T47D (cell line): ENCODE measurements at places on chromosomes 13 and 19.

DNA sequence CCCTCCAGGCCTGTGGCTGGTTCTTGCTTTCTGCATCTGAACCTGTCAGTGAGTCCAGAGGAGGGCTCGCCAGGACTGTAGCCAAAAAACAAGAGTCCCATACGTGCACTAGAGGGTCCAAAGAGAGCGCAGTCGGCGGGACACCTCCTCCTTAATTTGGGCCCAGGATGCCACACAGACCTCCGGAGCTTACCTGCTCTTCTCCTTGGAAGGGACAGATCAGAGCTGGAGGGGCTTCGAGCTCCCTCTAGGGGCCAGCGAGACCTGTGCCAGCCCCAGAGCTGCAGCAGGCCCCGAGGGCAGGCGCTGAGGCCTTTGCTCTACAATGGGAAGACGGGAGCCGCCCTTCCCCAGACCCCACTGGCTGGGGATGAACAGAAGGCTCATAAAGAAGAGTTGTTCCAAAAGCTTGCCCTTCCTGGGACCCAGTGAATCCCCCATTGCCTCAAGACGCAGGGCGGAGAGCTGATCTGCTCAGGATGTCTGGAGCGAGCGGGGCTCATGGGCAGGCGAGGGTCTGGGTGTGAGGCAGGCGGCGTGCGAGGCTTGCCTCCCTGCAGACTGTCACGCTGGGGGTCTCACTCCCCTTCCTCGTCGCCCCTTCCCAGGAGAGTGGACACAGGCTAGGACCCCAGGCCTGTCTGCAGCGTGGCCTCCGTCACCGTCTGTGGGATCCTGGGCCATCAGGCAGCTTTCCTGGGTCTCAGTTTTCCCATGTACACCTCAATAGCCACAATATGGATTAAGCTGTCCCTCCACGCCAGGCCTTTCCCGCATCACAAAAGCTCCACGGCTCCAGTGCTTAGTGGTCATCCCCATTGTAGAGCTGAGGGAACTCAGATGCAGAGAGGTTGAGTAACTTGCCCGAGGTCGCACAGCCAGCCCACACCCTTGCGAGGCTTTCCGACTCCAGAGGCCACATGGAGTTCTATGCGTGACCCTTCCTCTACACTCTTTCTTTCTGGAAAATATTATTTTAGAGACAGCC is 46.9 kb upstream of the VSTM2B start:
- peak; percentile 30 for DNase-seq

DNA sequence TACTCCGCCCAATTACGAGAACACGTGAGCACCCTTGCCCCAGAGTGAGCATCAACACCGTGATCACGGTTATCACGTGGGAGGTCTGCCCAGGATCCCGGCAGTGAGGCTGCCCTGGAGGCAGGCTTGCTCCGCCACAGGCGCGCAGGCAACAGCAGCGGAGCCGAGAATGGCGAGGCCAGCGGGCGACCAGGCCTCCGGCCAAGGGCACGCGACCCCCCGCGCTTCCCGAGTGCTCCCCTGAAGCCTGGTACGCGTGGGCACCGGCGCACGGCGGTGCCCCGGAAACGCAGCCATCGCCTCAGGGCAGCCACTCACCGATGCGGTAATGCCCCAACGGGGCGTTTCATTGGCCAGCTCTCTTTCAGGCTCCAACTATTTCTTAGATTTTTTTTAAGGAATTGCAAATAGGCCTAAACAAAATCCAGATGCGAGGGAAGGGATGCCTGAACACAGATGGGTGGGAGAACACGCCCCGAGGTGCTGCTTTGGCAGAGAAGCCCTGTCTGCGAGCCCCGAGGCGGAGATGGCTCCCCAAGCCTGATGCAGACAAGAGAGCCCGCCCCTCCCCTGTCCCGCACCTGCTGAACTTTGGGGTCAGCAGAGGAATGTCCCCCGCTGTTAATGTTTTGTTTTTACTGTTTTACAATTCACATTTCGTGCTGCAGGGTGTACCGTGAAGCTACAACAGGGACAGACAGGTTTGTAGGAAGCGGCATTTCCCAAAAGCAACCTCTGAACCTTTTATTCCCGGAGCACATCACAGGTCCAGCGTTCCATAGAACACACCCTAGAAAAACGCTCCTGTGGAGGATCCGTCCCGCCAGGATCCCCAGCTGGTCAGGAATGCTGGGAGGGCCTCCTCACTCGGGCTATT is 132.7 kb downstream of the ZDHHC20 start:
- no peak for DNase-seq

DNA sequence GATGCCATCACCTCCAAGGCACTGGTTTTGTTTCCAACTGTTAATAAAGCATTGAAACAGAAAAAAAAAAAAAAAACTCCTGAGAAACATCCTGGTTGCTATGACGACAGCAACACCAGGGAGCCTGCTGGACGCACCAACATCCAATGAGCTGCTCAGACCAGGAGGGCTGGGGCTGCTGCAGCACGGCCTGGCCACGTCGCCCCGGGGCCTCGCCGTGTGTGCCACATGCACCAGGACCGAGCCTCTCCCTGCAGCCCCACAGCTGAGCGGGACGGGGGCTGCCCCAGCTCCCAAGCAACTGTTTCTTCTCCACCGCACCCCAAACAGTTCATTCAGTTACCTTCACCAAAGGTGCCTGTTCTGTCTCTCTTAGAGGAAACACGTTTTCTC is 54.5 kb downstream of the RASA3 start:
- no peak for DNase-seq

DNA sequence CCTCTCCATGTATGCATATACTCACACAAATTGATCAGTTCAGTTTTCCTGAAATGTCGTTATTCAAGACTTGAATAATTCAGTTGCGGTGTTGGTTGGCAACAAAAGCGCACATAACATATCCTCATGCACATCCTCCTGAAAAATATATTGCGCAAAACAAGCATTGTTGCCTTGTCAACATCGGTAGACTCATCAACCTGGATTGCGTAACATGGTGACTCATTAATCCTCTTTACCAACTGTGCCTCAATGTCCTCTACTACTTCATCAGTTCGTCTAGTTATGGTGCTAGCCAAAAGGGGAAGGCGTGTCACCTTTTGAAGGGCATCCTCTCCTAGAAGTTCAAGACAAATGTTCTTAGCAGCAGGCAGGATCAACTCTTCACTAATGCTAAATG is 357.7 kb downstream of the LMO7 start:
- DNase-seq: peak; percentile 9

GRCh38 chr13:23146006-23146405 is 34.8 kb upstream of the SGCG start:
- DNase-seq: no peak

- DNase-seq: no peak
Measured at GRCh38 chr13:47846886-47847285, 154.2 kb downstream of the SUCLA2 start.

DNA sequence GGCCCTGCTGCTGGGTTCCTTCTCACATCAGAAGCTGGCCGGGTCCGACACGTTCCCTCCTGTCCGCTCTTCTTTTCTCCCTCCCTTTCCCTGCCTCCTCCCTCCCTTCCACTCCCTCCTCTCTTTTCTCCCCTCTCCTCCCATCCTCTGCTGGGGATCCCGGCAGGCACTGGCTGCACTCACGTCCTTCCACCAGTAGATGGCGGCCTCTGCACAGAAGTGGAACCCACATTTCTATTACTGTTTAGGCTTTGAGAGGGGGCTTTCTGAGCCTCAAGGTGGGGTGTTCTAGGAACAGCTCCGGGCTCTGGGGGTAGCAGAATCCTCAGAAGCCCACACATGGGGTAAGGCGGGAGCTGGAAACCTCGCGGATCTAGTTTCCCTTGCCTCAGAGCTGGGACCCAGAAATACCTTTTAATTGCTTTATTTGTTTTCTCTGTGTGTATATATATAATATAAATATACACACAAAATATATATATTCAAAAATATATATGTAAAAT is 294.2 kb downstream of the ZNF536 start:
- DNase-seq: no peak

DNA sequence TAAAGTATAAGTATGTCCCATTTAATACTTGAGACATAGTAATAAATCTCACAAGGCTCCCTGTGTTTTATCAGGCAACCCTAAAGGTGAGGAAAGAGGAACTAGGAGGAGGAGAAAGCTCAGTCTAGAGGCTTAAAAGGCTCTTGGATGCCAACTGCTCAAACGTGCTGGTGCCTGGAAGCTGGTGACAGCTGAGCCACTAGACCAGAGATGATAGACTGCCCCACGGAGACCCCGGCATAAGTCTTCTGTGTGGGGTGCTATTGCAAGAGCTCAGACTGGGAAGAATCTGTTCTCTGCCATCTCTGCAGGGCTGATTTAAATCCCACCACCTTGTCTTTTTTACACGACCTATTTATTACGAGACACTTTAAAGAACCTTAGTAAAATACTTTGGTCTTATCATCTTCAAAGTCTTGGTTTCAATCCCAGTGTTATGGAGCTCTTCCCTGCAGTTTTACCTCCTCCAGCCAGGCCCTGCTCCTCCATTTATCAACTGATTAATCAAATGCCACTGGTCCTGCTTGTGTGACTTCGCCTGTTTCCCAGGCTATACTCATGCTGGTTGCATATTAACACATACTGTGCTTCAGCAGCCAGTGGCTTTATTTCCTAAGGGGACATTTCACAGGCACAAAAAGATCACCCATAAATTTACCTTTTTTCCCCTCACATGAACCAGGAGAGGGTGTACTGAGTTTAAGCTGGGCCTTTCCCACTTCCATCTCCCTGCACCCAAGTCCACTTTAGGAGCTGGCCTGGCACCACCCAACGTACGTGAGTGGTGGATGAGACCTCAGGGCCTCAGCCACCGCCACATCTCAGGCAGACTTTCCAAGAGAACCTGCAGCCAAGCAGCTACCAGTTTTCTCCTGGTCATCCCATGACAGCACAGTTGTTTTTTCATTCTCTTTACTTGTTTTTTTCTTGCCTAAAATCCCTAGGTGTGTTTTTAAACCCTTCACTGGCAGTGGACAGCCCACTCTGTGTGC is 7.8 kb upstream of the ATP12A start:
- DNase-seq: no peak

DNA sequence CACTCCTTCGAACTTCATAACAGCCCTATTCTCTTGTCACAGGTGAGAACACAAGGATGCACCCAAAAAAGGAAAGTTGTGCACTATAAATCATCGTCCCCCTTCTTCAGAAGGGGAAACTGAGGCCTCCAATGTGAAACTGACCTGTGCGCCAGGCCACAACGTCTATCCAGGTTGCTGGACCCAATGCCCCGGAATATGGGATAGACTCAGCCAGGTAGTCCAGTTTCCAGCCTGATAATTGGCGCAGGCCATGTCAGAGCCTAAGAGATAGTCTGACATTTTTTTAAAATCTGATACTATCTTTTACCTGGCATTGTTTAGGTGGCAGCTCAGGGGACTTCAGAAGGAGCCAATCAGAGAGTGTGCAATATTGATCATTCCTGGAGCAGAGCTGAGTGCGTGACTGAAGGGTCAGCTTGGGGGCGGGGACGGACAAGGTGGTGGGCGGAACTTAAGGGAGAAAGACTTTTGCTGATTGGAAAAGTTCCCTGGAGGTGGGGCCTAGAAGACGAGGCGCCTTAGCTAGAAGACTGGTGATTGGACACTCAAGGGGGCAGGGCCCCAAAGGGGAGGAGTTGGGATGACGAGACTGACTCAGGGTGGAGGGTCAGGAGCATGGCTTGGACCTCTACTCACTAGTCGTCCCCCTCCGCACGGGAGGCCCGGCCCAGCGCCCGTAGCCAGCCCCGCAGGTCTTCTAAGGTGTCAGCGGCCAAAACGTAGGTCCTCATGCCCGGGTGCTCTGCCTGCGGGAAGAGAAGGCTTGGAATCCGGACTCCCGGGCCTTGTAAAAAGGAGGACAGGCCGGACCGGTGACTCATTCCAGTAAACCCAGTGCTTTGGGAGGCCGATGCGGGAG is 8.5 kb downstream of the PLEKHA4 start:
- peak; percentile 83 for DNase-seq

DNA sequence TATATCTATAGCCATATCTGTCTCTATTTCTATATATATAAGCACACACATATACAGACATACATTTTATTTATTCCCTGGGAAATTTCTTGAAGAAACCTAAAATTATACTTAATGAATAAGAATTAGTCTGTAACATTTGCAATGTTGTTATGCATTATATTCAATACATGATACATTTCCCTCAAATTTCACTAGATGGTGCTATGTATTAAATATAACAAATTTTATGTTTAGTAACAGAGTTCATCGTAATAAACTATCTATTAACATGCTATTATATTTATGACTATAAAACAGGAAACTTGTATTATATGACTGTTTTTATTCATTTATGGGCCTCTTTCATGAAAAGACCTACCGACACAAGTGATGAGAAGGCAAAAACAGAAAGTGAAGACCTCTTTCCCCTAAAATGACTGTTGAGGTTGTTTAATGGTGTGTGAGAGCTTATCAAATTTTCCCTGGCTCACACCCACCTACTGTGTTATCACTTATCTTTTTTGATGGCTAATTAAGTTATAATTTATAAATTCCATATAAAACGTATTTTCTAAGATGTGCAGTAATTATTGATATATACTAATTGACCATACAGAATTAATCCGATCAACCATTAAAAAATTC is 881.9 kb downstream of the SLITRK6 start:
- DNase-seq: peak; percentile 40

- DNase-seq: no peak
Measured at GRCh38 chr13:107065036-107065435, 497.1 kb upstream of the ARGLU1 start.

- no peak for DNase-seq
Measured at GRCh38 chr13:31361673-31362072, 161.9 kb downstream of the B3GLCT start.

DNA sequence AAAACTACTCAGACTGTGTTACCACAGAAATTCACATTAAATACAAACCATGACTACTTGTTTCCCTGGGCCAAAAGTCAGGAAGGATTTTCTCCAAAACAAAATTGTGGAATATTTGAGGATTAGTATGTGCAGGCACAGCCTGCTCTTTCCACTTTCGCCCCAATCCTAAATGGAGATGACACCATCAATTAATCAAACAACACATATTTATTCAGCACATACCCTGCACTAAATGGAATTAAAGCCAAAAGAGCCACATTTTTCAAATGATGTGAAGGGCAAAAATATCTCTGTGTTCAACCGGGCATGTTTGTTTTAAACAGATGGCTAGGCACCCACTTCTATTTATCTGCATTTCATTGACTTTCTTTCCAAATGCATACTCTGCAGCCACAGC is 523.1 kb downstream of the DCT start:
- DNase-seq: no peak

GRCh38 chr19:41543582-41543981 is 32.4 kb upstream of the CEACAM21 start:
- no peak for DNase-seq

DNA sequence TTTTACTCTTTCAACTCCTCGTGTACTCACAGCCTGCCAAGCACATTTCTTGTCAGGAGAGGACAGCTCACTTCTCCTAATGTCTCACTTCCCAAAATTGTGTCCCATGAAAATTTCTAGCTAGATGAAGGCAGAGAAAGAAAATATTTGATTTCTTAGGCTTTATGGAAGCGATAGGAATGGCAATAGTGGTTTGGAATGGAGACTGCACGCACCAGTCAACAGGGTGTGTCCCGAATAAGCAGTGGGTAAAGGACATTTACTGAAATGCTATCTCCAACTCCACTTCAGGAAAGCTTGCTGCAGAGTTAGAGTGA is 321 bp upstream of the ZNF222 start:
- DNase-seq: no peak
